LHCN-M2 (cell line): ENCODE measurements at places on chromosomes 6 and 20. TPM values are rescaled to one million over a fixed set of nuclear protein-coding genes. Genes with fewer than 3 reads are reported as not detected.

GRCh38 chr20:59696476-59696875 lies 92.1 kb downstream of the PHACTR3 start:
- no peak for DNase-seq

- no peak for DNase-seq
Measured at GRCh38 chr6:167120583-167120903, 2.4 kb upstream of the CCR6 start.

The SIRPB1 gene
- 0.77 and 0.86 TPM in 2 replicates for total RNA-seq

DNA sequence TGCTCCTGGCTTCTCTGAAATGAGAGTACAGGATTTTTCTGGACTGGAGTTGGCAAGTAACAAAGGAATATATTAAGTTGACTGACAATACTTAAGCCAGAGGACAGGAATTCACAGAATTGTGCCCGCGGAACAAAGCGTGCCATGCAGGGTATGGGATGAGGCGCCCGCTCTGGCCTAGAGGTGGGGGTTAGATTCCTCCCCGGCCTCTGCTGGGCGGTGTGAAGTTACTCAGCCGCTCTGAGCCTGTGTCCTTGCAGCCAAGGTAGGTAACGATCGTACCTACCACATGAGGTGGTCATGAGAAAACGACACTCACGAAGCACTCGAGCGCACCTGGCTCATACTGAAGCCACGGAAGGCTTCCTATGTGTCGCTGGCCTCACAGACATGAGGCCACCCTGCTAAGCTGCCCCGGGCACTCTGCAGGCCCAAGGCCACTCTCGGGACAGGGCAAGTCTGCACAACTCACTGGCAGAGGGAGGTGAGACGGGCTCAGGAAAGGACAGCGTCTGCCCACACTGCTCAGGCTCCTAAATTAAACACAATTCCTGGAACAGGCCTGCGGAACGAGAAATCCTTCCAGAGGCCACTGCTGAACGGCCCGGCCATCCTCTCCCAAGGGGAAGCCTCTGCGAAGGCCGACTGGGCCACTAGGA lies 70.8 kb downstream of the PSMG4 start:
- DNase-seq: no peak

DNA sequence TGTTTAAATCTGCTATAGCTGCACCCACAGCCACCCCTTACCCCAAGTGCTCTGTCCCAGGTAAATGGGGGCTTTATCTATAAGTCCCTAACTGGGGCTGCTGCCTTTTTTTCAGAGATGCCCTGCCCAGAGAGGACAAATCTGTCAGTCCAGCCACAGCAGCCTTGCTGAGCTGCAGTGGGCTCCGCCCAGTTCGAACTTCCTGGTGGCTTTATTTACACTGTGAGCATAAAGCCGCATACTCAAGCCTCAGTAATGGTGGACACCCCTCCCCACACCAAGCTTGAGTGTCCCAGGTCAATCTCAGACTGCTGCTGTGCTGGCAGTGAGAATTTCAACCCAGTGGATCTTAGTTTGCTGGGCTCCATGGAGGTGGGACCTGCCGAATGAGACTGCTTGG lies 505.2 kb downstream of the CBLN4 start:
- no peak for DNase-seq

DNA sequence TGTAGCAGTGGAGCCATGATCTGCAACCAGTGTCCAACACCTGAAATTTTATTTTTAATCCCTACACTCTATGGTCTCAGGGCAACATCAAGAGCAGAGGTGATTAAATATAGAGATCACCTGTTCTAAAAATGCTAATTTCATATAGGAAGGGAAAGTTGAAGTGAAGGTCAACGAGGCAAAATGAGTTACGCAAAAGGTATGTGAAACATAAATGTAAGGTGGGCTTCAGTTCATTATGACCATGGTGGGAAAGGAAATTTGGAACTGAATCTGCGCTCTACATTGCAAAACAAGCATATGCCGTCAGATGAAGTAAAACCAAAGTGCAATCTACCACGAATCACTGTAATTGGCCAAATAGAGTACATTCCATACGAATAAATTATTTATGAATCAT lies 35.2 kb upstream of the STMND1 start:
- no peak for DNase-seq

- peak; percentile 55 for DNase-seq
Measured at GRCh38 chr6:116145803-116146675, 20.1 kb upstream of the COL10A1 start.

DNA sequence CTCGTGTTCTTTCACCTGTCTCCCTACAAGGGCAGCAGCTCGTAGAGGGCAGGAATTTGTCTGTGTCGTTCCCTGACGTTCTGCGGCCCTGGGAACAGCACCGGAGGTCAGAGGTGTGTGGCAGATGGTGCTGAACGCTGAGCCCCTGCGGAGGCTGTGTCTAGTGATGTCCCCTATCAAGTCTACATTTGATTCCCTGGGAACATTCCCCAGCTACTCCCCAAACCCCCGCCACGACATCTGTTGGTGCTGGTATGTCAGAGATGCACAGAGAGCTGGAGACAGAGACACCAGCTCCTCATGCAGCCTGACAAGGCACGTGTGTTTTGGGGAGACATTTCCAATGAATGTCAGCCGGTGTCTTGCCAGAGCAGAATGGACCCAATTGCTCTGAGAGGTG lies 7.7 kb downstream of the PMEPA1 start:
- no peak for DNase-seq

The PRSS16 gene
- not detected in 2 replicates for total RNA-seq

DNA sequence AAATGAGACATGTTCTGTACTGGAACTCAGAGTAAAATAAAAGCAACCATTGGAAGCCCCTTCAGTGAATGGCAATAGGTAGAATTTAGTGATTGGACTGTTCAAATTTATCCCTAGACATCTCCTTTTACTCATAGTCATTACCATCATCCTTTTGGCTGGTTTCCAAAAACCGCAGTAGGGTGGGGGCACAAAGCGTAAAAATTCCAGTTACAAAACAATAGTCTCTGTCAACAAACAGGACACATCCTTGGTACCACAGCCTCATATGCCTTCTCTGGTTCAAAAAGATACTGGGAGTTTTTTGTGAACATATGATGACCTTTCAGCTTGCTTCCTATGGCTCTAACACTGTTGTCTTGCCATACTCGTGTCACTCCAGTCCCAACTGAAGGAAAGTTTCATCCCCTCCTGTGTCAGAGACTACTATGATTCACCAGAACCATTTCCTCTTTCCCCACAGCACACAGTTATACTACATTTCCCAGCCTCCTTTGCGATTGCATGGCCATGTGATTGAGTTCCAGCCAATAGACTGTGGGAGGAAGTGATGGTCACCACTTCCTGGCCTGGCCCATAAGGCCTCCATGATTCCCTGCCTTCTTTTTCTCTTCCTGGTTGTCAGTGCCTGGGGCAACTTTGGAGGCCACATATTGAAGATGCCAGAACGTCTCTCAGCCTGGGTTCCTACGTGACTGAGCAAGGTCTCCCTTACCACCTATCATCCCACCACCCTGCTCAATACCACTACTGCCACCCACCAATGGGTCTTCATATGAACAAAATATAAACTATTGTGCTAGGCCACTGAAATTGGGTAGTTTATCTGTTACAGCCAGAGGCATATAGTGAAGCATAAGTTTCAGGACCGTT lies 162.4 kb downstream of the ID4 start:
- DNase-seq: peak; percentile 1

GRCh38 chr6:100217225-100218012 lies 223.4 kb upstream of the MCHR2 start:
- DNase-seq: no peak

DNA sequence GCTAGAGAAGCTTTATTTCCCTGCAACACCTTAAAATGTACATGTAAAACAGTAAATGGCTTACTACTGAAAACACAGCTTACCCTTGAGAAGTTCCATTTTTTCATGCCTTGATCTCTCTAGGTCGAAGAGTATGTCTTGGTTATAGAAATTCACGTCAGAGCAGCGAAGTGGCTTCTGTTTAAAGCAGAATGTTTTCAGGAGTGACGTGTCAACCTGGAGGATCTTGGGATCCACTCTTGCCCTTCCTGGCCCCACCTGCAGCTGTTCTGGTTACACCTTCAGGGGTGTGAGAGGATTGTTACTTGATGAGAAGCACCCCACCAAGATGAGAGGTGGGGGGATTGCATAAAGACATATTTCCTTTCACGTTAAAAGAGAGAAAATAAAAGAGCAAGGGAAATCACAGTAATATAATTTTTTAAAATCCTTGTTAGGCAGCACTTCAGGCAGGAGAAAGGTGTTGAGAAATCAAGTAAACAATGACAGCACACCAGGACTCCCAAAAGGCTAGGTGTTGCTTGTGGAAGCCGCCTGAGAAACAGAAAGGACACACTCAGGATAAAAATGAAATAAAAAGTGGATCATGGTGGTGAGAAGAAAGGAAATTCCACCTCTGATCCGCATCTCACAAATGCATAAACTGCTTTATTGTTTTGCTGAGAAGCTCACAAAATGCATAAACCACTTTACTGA lies 149.7 kb downstream of the UNC5CL start:
- DNase-seq: no peak

GRCh38 chr20:23624324-23624691 lies 13.4 kb downstream of the CST3 start:
- peak; percentile 56 for DNase-seq

- DNase-seq: no peak
Measured at GRCh38 chr20:40268321-40269075, 420.5 kb downstream of the MAFB start.

GRCh38 chr6:163387317-163387716 lies 27.2 kb upstream of the QKI start:
- peak; percentile 29 for DNase-seq

DNA sequence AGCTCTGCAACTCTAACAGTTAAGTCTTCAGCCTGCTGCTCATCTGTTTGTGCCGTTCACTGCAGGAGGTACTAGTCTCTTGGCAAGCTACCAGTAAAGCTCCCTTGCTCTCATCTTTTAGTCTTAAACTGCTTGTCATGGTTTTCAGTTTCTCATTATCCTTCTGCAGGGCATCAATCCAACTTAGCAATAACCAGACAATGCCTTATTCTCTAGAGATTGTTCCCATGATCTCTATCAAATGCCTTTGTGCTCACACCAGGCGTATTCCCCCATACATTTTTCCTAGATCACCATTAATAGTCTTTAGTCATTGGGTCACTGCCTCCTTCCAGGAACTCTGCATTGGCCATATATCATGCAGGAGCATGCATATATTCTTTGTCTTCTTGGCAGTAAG lies 171.3 kb downstream of the GRM1 start:
- peak; percentile 3 for DNase-seq

DNA sequence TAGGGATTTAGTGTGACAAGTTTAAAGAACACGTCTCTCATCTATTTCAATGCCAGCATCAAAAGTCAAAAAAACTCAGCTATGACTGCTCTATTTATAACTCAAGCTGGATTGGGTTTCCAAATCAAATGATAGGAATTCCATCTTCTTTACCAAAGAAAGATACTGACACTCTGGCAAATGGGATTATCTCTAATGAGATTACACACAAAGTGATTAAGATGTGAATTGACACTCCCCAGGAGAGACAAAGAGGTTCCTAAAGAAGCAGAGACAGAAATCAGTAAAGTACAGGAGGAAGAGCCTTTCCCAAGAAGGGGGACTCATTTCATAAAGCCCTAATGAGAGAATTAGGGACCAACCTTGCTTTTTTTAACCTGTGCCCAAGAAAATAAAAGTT lies 92.1 kb downstream of the ID4 start:
- no peak for DNase-seq

GRCh38 chr20:49775229-49775693 lies 37.4 kb upstream of the SLC9A8 start:
- DNase-seq: peak; percentile 98
